ENCODE measurements at places on chromosomes 11 and 22. TPM values are rescaled to one million over a fixed set of nuclear protein-coding genes. Genes with fewer than 3 reads are reported as not detected.

DNA sequence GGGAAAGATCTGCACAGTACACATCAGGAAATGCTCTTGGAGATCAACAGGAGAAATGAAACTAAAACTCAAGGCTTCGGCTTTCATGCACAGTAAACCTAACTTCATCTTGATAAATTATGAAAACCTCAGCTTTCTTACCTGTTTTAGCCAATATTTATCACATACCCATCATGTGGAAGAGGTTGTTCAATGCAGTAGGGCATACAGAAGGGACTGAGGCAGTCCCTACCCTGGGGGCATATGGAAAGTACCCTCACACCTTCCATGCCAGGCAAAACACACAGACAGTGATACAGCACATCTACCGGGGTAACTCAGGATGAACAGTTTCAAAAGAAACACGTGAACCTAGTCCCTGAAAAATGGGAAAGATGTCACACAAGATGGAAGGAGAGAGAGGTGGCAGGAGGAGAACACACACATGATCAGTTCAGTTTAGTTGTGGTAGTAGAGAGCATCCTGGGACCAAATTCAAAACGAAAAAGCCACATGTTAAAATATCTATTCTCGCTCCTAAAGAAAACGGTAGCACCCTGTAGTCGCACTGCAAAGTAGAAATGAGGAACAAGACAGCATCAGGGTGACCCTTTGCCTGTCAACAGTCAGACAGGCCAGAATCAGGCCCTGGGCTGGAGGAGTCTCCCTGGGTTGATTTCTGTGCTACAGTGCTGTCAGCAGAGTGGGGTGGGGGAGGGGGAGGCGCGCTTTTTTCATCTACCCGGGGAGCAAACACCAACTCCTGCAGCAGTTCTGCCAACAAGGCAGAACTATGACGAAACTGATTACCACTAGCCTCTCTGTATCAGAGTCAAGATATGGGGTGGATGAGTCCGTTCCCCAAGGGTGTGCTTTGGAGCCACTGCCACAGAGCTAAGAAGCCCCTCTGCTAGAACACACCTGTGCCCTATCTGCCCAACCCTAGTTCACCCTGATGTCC is 1.3 kb downstream of the HIRA start:
- peak overlapping the region; percentile 88 for H3K27ac ChIP-seq
- peaks cover 16% of the 10 kb centered on the region for H3K36me3 ChIP-seq
- peak; percentile 54 for DNase-seq
- peak overlapping the region; percentile 84 for H3K4me3 ChIP-seq

- no peaks in the 10 kb centered on the region for H3K27me3 ChIP-seq
- no peaks in the 10 kb centered on the region for H3K36me3 ChIP-seq
- H3K4me1 ChIP-seq = no peaks in the 10 kb centered on the region
- no peak for DNase-seq
- no peak overlapping the region for H3K27ac ChIP-seq
- no peak overlapping the region for H3K4me3 ChIP-seq
Measured at GRCh38 chr11:85423316-85423715, 203.8 kb downstream of the DLG2 start.

- no peaks in the 10 kb centered on the region for H3K36me3 ChIP-seq
- H3K4me1 ChIP-seq = no peaks in the 10 kb centered on the region
- no peak overlapping the region for H3K4me3 ChIP-seq
- no peak for DNase-seq
Measured at GRCh38 chr11:70834277-70834940, 418.0 kb downstream of the SHANK2 start.

- no peak for DNase-seq
- no peaks in the 10 kb centered on the region for H3K4me1 ChIP-seq
- no peaks in the 10 kb centered on the region for H3K27me3 ChIP-seq
- no peak overlapping the region for H3K27ac ChIP-seq
Measured at GRCh38 chr11:38867338-38867737, 2269.3 kb upstream of the RAG2 start.

DNA sequence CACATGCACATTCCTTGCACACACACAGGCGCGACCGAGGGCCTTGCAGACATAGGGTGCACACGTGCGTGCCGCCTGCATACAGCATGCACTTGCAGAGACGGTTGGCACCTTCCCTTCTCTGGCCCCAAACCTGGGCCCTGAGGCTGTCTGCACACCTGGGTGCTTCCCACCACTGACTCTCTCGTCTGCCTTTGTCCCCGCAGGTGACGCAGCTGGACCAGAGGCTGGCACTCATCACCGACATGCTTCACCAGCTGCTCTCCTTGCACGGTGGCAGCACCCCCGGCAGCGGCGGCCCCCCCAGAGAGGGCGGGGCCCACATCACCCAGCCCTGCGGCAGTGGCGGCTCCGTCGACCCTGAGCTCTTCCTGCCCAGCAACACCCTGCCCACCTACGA is 38.0 kb downstream of the CDKN1C start:
- H3K4me1 ChIP-seq = no peaks in the 10 kb centered on the region
- H3K4me3 ChIP-seq = no peak overlapping the region
- no peaks in the 10 kb centered on the region for H3K27me3 ChIP-seq
- H3K36me3 ChIP-seq = no peaks in the 10 kb centered on the region
- H3K27ac ChIP-seq = no peak overlapping the region

DNA sequence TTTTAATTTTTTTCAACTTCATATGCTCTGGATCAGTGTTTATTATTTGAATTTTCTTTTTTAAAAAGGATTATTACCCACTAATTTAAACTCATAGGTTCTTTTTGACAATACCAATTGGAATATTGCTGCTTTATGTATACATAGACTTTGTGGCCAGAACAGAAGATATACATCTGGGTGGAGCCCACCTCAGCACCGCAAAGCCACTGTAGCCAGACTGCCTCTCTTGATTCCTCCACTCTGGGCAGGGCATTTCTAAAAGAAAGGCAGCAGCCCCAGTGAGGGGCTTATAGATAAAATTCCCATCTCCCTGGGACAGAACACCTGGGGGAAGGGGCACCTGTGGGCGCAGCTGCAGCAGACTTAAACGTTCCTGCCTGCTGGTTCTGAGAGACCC is 10.6 kb upstream of the C11orf58 start:
- DNase-seq = no peak
- no peak overlapping the region for H3K4me3 ChIP-seq
- H3K27ac ChIP-seq = no peak overlapping the region
- H3K27me3 ChIP-seq = no peaks in the 10 kb centered on the region
- no peaks in the 10 kb centered on the region for H3K36me3 ChIP-seq

- H3K27me3 ChIP-seq = no peaks in the 10 kb centered on the region
- H3K36me3 ChIP-seq = peaks cover 40% of the 10 kb centered on the region
- H3K27ac ChIP-seq = peak overlapping the region; percentile 66
- H3K4me3 ChIP-seq = peak overlapping the region; percentile 24
- peaks cover 72% of the 10 kb centered on the region for H3K4me1 ChIP-seq
Measured at GRCh38 chr11:6606471-6607189, 3.1 kb downstream of the ILK start.

- peak overlapping the region; percentile 21 for H3K27ac ChIP-seq
- H3K36me3 ChIP-seq = no peaks in the 10 kb centered on the region
- peak; percentile 33 for DNase-seq
- no peaks in the 10 kb centered on the region for H3K27me3 ChIP-seq
Measured at GRCh38 chr22:20012741-20013331, 3.8 kb downstream of the ARVCF start.

GRCh38 chr11:7418061-7418460 is 67.2 kb upstream of the OLFML1 start:
- H3K4me1 ChIP-seq = peaks cover 5% of the 10 kb centered on the region
- no peak for DNase-seq
- no peak overlapping the region for H3K27ac ChIP-seq
- no peak overlapping the region for H3K4me3 ChIP-seq
- H3K36me3 ChIP-seq = no peaks in the 10 kb centered on the region

GRCh38 chr22:38455530-38456271 is 702 bp upstream of the KCNJ4 start:
- H3K27me3 ChIP-seq = peaks cover 30% of the 10 kb centered on the region
- H3K4me1 ChIP-seq = no peaks in the 10 kb centered on the region
- no peak overlapping the region for H3K27ac ChIP-seq
- no peak for DNase-seq

DNA sequence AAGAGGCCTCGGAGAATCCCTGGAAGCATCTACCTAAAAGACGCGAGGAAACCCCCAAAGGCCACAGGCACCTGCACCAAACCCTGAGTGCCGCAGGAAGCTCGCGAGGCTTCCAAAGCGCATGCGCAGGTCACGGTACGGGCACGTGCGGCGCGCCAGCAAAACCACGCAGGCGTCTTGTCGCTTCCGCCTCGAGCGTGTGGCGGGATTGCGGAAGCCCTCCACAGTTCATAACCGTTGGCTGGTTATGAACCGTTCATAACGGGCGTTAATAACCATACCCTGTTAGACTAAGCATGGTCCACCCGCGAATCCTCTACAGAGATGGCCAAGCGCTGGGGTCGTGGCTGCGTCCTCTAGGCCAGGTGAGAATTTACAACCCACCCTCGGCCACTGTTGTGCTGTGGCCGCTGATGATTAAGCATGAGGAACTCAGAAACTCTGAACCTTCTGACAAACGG is 46.4 kb downstream of the MORC2 start:
- H3K4me3 ChIP-seq = peak overlapping the region; percentile 44
- H3K27me3 ChIP-seq = no peaks in the 10 kb centered on the region
- peaks cover 6% of the 10 kb centered on the region for H3K36me3 ChIP-seq
- peak overlapping the region; percentile 9 for H3K27ac ChIP-seq

TUB gene
- 0.11 TPM for total RNA-seq

NLRP10 gene
- total RNA-seq = not detected

ANO1 gene
- total RNA-seq = not detected

TRIM51 gene
- not detected for total RNA-seq

GAL gene
- total RNA-seq = 2.0 TPM

CNTF gene
- total RNA-seq = 3.4 TPM

Data from CD8-positive, alpha-beta memory T cell (primary cell).